BE2C (cell line): ENCODE measurements at places on chromosomes 12 and 14.

GRCh38 chr12:43884683-43885410 is 49.0 kb downstream of the TMEM117 start:
- DNase-seq = no peak

DNA sequence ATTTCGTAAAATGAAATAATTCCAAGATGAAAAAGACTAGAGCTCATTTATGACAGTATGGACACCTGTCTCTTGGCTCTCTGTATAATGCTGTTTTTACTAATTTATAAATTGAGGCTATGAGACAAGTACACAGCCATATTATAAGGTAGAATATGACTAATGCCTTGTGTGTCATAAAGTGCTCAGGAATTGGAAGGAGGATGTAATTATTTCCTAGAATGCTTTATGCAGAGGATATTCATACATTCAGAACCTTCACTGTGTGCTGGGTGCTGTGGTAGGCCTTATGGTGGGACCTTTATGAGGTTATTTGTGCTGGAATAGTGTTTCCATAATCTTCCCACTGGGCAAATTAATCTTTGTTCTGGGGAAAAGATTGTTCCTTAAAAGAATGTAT is 13.3 kb downstream of the PCNX1 start:
- no peak for DNase-seq

DNA sequence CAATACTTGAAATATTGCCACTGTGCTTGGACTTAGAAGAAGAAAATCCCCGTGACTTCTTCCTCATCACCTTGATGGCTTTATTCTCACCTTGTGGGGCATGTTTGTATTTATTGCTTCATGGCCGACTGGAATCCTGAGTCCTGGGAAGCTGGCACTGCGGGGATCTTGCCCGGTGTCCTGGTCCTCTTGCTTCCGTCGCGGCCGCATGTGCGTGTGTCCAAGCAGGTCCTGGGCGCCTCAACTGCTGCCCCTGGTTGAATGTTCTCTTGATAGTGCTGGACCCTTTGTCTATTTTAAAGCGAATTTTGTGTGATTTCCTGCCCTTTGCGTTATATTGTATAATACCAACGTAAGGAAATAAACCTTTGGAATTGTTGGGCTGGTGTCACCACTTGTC is 6.3 kb upstream of the PUS1 start:
- DNase-seq = no peak

DNA sequence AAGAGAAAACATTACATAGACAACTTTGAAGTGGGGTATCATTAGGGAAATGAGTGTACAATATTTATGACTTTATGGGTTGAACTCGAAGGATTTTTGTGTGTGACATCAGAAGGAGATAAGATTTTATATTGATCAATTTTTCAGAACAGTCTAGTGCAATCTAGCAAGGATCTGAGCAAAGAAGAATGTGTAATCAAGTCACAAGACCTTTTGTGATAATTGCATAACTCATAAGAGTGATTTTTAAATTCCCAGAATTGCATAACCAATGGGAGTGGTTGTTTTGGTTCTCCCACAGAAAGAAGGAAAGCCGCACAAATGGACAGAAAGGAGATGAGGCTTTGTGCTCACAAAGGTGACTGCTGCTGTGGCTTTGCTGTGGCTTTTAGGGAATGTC is 441.8 kb upstream of the FLRT2 start:
- no peak for DNase-seq

- no peak for DNase-seq
Observed at GRCh38 chr12:40946612-40947194, 241.4 kb upstream of the PDZRN4 start.

GRCh38 chr12:105470601-105471000 is 140.1 kb downstream of the C12orf75 start:
- no peak for DNase-seq

DNA sequence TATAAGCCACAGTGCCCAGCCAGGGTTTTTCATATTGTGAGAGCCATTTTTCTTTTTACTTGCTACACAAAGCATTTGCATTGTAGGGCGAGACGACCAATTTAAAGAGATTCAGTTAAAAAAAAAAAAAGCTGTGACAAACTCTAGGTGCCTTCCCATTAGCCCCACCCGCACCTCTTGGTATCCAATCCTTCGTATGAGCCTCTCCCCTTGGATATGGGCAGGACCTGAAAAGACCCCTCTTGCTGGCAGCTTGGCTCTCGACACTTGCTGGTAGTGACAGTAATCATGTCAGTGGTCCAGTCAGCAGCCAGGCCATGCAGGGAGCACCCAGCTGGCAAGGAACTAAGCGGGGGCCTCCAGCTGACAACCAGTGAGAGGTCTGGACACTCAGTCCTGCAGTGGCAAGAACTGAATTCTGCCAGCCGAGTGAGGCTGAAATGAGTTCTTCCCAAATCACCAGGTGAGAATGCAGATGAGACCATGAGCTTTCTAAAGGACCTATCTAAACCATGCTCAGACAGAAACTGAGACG is 46.5 kb downstream of the SINHCAF start:
- no peak for DNase-seq

DNA sequence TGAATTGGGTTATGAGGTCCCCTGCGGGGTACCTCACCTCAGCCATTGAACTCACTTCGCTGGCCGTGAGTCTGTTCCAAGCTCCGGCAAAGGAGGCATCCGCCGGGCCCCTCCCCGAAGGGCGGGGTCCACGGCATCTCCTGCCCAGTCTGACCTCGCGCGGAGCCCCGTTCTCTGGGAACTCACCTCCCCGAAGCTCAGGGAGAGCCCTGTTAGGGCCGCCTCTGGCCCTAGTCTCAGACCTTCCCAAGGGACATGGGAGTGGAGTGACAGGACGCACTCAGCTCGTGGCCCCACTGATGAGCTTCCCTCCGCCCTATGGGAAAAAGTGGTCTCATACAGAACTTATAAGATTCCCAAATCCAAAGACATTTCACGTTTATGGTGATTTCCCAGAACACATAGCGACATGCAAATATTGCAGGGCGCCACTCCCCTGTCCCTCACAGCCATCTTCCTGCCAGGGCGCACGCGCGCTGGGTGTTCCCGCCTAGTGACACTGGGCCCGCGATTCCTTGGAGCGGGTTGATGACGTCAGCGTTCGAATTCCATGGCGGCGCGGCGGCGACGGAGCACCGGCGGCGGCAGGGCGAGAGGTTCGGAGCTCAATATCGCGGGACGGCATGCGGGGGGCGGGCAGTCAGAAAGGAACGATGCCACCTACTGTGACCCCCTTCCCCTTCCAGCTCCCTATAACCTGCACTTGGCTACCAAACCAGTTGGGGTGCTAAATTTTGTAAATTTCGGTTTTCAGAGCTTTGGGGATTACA is at the start of gene PARP2:
PARP2 (plus strand) TSS at position 544 of the 770 bp plus-strand sequence; CDS start at position 551, 7 bp downstream.
- peak; percentile 99 for DNase-seq

GRCh38 chr14:74297986-74298385 is 4.7 kb downstream of the ABCD4 start:
- DNase-seq = no peak

- DNase-seq = no peak
Observed at GRCh38 chr12:3496957-3497356, 6.0 kb downstream of the PRMT8 start.

GRCh38 chr14:94945615-94946014 is 175.7 kb upstream of the GSC start:
- DNase-seq = no peak

GRCh38 chr12:29552324-29552927 is 54.9 kb upstream of the OVCH1 start:
- DNase-seq = peak; percentile 79

- DNase-seq = no peak
Observed at GRCh38 chr14:74314576-74314975, 11.8 kb upstream of the ABCD4 start.

DNA sequence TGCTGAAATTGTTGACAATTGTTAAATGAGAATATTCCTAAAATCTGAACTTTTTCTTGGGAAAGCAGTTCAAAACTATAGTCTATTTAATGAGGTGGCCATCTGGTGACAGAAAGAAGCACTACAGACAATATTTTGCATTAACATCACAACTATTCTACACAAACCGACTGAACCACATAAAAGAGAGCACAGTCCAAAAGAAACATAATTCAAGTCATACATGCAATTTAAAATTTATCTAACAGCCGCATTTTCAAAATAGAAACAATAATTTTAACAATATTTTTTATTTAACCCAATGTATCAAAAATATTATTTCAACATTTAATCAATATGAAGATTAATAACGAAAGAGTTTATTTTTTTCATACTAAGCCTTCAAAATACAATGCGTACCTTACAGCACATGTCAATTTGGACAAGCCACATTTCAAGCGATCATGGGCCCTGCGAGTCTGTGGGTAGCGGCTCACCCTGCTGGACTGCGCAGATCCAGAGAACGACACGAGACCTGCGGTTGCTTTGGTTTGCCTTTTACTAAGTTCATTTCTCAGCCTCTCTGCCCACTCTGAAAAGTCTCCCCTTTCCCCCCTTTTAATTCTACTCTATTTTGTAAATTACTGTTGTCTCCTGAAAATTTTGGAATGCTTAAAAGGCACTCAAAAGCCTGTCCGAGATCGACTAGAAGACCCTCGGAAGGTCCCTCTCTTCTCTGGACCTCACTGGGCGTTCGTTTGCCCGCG is 947 bp upstream of the LRRC9 start:
- peak; percentile 12 for DNase-seq

GRCh38 chr14:56358851-56359614 is 220.6 kb upstream of the TMEM260 start:
- no peak for DNase-seq

DNA sequence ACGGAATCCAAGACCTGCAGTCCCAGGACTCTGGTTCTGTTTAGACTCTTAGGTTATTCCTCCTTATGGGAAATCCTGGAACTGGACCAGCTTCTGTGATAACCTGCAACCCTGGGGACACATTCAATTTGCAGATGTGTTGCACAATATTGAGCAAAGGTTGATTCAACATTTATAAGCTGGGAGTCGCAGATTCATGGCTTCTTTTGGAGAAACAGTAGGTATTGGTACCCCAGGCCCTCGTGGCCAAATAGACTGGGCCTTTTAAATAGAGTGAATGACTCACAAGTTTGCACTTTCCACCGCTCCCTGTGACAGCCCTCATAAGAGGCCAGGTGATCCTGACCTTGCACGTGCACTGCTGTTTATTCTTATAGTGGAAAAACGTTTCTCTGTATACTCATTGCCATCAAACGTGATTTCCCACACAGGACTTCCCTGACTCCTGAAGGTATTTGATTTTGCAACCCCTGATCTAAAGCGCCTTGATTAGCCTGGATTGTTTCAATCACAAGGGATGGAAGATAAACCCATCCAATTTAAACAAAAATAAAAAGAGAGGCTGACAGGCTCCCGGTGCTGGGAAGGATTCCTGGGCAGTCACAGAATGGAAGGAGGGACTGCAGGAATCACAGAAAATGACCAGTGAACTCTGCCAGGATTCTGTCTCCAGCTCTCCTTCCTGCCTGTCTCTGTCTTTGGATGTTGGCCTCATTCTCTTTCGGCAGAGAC is 98.0 kb downstream of the VCPKMT start:
- DNase-seq = no peak
